ENCODE measurements at places on chromosomes 4 and X.

GRCh38 chr4:109020861-109021260, 258.0 kb upstream of the ETNPPL start:
- DNase-seq: no peak

GRCh38 chr4:40438384-40439026, 103.4 kb downstream of the CHRNA9 start:
- DNase-seq: no peak

DNA sequence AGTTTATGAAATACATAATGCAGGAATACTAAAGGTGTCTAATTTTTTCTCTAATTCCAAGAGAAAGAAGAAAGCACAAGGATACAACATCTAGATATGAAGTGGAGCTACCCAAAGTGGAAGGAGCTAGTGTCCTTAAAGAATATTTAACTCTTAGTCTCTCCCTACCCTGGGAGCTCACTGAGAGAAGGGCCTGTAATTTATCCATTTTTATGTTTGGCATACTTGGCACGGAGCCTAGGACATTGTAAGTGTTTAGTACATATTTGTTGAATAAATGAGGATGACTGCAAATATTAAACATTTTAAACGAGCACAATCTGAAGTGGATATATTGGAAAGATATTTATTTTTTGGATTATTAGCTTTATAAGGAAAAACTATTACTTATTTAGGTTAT, 674.8 kb downstream of the IQCM start:
- no peak for DNase-seq

- peak; percentile 12 for DNase-seq
Observed at GRCh38 chrX:110346681-110347080, 12.0 kb upstream of the RTL9 start.

GRCh38 chr4:40357738-40358137, 22.6 kb downstream of the CHRNA9 start:
- no peak for DNase-seq

- DNase-seq: no peak
Observed at GRCh38 chr4:7788193-7788592, 151.5 kb downstream of the AFAP1 start.

DNA sequence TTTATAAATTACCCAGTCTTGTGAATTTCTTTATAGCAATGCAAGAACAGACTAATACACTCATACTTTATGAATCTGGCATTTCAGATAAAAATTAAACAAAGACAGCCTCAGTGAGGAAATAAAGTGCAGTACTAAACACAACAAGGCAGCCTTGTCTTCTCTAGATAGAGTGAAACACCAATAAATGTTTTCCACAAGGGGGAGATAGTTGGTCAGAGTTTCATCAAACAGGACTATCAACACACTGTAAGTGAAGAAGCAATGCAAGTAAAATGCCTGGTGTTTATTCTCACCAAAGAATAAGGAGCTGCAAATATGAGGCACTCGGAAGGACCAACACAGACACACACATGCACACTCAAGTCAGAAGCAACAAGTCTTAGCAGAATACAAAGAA, 62.8 kb downstream of the FAM9B start:
- DNase-seq: peak; percentile 58

GRCh38 chr4:54764476-54764875, 106.7 kb downstream of the KIT start:
- DNase-seq: no peak

GRCh38 chr4:128725405-128726055, 84.0 kb upstream of the JADE1 start:
- no peak for DNase-seq

DNA sequence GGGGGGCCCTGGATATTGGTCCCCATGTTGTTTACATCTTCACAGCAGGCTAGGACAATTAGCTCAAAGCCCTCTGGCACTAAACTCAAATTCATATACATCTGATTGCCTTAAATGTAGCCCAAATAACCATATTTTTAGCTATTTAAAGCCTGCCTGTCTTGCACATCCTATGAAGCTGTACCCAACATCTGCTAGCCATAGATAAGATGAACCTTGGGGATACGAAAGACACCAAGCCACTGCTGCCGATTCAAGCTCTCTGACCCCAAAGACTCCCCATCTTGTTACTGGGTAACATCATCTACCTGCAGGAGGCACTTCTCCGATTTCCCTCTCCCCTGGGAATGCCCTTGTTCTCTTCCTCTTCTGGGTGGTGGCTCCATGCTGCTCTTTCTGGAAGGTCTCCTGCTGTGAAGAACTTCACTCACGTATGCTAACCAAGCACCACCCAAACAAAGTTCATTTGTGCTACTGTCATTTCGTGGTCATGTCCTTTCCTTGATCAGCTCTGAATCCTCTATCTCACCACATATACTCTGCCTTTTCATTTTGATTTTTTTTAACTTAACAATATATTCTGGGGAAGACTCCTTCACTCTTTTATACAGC, 107.7 kb upstream of the ATXN3L start:
- DNase-seq: no peak

- DNase-seq: no peak
Observed at GRCh38 chr4:144646523-144647094, 653 bp downstream of the HHIP start.

DNA sequence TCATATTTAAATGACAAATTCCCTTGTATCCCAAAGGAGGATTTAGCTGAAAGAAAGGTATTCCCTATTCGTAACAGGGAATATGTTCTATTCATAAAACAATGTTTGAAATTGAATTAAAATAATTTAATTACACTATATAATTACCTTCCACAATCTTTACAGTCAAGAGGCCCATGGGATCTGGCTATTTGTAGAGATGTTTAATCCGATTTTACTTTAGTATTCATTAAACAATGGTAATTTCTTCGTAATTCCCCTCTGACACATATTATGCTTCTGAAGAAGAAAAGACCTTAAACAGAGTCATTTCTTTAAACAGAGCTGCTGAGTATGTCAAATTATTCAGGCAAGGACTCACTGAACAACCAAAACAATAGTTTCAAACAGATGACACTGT, 98.8 kb downstream of the MAGEC1 start:
- DNase-seq: no peak

DNA sequence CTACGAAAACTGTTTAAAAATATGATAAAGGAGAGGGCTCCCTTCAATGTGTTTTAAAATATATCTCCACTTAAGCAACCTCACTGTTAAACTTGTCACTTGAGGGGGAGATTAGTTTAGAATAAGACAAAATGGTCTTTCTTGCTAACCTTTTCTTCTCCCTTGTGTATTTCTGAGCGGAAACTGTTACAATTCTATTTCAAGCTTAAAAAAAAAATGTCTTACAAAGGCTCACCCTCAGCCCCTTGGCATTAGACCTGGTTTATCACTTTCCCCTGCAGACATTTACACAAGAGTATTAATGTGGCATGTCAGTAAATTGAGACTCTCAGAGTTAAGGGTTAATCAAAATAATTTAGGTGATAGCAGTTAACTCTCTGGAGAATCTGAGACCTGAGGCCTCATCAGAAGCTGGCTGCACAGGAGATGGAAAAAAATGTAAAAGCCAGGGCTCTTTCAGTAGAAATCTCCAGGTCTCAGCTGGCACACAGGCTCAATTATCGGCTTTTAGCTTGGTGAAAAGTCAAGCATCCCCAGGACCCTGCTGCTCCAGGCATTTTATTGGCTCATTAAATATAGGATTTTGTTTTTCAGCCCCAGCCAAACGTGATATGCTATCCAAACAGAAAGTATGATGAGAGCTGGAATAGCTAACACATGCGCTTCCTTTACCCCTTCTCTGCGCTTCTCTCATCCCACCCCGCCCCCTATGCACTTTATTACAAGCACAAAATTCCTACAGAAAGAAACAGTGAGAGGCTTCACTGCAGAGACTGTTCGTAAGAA, 130.5 kb downstream of the PPA2 start:
- DNase-seq: peak; percentile 28

- DNase-seq: no peak
Observed at GRCh38 chr4:122845760-122846159, 19.1 kb downstream of the FGF2 start.

DNA sequence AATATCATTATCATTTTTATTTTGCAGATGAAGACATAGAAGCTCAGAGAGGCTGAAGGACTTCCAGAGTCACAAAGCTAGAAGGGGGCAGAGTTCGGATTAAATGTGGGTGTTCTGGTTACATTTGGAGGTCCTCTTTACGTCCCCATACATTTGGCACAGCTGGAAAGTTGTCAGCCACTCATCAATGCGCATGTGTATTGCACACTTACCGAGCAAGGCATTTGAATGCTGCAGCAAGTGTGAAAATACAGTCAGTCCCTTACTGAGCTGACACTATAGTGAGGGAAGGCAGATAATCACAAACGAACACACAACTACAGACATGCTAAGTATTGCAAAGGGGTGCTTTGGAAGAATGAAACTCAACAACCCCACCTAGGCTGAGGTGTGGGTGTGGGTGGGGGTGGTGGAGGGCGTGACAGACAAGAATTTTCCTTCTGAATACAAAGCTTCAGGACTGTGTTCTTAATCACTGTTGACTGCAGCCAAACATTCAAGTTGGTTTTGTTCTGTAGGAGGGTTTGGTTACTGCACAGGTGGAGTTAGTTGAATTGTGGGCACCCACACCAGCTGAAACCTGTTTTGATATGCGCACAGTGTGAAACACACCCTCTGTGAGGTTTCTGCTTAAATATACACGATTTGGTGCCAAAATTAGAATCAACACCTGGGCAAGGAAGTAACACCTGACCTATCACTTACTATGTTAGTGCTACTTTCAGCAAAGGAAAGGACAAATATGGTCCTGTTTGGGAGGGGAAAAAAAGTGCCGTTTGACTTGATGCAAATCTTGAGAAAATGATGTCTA, 72.4 kb downstream of the COQ2 start:
- DNase-seq: no peak

GRCh38 chr4:154454710-154455109, 36.9 kb downstream of the DCHS2 start:
- no peak for DNase-seq

DNA sequence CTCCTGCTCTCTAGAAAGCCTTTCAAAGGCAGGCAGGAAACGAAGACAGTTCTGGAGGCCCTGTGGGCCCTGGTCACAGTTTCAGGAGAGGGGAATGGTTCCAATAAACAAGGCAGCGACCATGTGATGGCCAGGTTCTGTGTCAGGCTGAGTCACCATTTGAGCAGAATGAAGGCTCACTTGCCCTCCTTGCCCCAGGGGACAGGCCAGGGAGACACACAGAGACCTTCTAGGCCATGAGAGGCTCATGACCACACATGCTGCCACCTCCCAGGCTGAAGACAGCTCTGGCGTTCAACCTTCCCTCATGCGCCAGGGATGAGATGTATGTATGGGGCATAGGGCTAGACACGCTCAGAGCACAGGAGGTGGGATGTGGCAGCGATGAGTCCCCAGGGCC, 22.9 kb upstream of the TRIM2 start:
- DNase-seq: no peak

DNA sequence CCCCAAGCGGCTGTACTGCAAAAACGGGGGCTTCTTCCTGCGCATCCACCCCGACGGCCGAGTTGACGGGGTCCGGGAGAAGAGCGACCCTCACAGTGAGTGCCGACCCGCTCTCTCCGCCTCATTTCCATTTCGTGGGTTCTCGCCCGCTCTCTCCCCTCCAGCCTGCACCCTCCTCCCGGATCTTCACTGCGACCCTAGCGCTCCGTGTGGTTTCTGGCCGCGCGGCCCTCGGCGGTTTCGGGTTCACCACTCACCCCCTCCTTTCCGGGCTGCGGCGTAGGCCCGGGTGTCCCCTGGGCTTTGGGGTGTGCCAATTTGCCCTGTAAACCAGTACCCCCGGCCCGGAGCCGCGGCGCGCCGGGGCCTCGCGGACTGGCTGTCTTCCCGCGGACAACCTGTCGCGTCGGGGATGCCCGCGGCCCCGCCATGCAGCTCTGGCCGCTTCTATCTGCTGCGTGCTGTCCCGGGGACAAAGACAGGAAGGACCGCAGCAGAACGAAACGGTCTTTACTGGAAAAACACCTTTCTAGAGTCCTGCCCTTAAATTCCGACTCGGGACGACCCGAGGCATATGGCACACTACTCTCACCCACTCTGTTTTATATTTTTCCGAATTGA, 737 bp downstream of the FGF2 start:
- DNase-seq: peak; percentile 53

DNA sequence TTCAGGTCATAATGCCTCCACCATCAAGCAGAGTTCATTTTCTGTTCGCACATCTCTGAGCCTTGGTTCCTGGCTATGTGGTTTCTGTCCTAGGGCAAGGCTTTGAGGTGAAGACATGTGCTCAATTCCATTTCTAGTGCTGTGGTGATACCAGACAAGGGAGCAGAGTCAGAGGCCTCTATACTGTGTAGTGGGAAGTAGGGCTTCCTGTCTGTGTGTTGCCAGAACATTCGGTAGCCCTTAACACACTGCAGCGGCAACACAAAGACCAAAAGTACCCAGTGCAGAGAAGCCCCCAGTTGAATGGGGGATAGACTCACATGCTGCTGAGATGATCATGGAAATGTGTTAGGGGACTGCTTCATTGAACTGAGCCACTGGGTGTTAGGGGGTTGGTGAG, 56.4 kb downstream of the STARD8 start:
- no peak for DNase-seq

DNA sequence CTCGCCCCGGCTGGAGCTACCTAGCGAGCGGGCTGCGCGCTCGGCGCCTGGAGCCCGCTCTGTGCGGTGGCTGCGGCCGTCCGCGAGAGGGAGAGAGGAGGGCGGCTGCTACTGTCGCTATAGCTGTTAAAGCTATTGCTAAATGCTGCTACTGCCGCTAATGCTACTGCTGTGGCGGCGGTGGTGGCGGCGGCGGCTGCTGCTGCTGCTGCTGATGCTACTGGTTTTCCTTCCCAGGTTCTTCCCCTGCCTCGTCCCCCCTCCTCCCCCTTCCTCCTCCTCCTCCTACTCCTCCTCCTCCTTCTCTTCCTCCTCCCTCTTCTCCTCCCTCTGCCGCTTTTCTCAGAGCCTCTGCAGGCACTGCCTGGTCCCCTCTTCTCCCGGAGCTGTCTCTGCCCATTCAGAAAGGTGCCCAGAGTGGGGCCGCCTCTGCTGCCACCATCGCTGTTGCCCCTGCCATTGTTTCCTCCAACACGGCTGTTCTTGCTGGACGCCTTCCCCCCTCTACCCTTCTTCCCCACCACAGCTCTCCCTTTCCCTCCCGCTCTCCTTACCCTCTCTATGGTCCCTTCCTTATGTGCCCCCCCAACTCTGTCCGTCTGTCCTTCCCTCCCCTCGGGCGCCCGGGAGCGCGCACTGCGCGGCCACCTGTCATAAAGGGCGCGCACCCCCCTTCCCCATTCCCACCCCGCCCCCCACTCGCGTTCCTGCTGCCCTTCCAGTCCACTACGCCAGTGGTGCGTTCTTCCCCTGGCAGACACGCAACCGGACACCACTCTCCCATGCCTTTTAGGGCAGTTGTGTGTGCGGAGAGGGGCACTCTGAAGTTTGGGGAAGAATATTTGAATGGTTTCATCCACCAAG, at the start of gene NEXMIF:
TSS of gene NEXMIF (minus strand) at position 228 of the 864 bp plus-strand sequence.
- peak; percentile 2 for DNase-seq

GRCh38 chr4:102222838-102223409, 122.4 kb downstream of the SLC39A8 start:
- DNase-seq: no peak

DNA sequence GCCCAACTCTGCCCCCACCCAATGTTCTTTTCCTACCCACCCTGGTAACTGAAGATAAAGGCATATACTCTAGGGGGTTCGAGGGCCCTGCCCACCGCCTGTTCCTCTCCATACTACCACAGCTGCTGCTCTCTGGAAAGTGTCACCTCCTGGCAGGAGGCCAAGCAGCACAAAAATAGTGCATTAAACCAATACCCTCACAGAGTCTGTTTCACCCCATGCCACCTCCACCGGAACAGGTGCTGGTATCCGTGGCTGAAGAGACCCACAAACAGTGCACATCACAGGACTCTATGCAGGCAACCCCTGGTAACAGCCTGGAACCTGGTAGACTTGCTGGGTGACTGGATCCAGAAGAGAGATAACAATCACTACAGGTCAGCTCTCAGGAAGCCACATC, 85.1 kb upstream of the CTSO start:
- DNase-seq: no peak

- DNase-seq: peak; percentile 70
Observed at GRCh38 chrX:53287493-53288138, 6.2 kb upstream of the IQSEC2 start.
